NCI-H2081 treated with DMSO at 0.1 percent for 48 hours (cell line): ENCODE measurements at places on chromosomes 16 and 17.

DNA sequence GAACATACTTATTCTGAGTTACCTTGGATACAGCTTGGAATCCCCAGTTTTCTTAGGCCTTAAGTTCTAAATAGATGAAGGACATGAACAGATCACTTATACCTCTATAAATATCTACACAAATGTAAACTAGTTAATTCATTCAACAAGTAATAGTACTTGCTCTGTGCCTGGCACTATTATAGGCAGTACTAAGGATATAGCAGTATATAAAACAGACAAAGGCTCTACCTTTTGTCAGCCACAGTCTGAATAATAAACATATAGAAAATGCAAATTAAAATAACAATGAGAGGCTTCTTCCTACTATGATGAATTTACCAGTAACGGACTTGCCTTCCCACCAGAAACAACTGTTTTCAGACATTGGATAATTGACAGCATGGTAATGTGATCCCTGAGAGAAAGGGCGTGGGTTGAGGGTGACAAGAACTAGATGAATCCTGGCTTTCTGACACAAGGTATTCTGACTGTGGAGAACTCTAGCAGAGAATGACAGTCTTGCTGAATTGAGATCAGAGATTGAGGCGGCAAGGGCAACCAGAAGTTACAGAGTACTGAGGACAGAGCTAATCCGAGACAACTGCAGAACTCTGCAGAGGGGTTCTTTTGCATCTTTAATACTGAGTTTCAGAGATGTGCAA is 170.5 kb downstream of the TANC2 start:
- no peak for DNase-seq

DNA sequence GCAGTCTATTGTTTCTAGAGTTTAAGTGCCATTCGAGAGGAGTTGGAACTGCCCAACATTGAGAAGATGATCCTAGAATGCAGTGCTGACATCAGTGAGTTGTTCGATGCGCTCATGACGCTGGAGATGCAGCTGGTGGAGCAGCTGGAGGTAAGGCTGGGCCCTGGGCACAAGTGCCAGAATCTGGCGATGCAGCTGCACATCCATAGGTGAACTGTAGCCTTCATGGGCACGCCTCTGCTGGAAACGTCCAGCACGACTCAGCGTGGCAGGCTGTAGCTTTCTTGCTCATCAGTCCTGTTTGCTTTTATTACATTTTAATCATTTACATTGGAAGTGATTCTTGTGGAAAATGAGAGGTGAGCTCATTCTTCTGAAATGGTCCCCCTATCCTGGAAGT is 31.7 kb downstream of the DRC3 start:
- DNase-seq: no peak

- no peak for DNase-seq
Observed at GRCh38 chr16:66849021-66849420, 4.8 kb downstream of the CA7 start.

DNA sequence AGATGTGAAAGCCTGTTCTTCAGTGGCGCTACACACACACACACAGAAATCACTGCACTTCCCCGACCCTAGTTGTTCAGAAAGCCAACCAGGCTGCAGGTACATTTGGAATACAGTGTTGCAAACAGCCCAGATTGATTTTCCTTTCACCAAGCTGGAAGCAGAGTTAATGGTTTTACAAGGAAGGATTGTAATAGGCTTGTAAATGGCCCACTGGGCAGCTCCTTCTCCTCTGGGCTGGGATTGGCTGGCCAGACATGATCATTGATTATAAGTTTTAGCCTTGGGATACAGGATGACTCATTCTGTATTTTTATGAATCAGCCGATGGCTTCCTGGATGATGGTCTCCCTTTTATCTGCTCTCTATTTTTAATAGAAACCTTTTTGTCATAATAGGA is 2.5 kb downstream of the VAT1L start:
- DNase-seq: no peak

DNA sequence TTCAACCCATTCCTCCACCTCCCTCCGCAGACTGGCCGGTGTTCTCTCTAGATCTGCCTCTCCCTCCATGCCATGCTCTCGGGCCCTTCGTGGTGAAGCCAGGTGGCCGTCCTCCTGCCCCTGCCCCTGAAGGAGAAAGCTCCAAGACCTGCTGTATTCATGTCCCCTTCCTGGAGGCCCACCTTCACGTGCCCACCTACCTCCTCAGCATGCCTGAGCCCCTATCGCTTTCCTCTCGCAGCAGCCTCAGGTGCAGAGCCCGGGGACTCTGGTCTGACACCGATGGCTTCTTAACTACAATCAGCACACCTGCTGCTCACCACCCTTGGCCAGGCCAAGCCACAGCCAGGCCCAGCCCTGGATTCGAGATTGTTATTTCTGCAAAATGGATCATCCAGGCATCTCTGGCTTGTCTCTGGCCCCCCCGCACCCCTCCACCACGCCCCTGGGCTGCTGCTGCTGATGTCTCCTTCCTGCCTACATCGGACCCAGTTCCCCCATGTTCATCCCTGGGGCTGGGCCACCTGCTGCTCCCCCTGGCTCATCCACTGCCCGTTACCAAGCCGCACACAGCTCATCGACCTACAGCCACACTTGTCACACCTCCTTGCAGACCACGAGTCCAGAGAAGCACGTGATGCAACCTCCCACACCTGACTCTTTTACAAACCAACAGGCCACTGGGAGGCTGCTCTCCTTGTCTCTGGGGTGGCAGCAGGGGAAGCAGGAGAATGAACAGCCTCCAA is 32.5 kb upstream of the TNFRSF13B start:
- no peak for DNase-seq

DNA sequence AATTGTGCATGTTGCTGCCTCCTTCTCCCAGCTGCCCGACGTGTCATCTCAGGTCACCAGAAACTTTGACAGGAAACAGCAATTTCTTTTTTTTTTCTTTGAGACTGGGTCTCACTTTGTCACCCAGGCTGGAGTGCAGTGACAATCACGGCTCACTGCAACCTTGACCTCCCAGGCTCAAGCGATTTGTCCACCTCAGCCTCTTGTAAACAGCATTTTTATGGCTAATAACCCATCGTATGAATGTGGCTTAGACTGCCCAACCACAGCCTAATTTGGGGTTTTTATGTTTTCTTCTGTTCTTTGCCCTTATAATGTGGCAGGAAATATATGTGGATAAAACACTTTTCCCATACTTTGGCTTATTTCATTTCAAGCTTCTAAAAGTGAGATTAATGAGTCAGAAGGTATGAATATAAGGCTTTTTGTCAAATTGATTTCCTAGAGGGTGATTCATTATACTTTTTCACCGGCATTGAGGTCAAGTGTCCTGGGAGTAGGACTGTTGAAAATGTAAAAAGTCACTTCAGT is 31.0 kb upstream of the SLC5A10 start:
- DNase-seq: no peak
